Activated CD4-positive, alpha-beta memory T cell treated with anti-CD3 and anti-CD28 coated beads, Interleukin-2, amount 10 ng/mL, durations not matched to agents 7 days and 5 days (primary cell): ENCODE measurements at places on chromosomes 1 and 21. TPM values are rescaled to one million over a fixed set of nuclear protein-coding genes. Genes with fewer than 3 reads are reported as not detected.
A peak's percentile ranks its signal among the peaks of the same experiment; 100 is the strongest.

DNA sequence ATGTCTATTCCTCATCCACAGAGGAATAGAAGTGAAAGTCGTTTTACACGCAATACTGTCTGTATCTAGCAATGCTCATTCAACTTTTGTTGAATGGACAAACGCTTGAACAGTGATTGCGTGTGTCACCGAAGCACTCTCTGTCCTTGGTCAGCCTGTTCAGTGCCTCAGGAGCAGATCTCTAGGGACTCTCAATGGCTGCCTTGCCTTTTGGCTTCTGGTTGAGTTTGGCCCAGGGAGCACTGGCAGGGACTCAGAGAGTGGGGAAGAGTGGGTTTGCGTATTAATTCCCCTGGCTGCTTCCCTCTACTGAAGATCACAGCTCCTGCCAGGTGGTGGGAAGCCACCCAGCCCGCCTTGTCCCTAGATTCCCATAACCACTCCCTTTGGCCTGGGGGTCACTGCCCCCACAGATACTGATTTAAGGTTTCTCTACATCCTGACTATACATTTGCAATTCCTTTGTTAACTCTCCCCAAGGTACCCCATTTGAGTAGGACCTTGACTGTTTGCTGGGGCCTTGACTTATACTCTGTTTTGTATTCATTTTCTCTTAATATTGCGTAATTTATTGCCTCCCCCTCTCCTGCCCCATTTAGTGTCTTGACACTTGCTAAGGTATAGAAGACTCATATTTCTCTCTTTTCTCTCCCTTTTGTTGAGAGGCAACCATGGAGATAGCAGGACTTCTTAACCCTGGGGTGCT lies 61.7 kb upstream of the USP24 start:
- H3K4me1 ChIP-seq = peaks cover 21% of the 10 kb centered on the region
- H3K36me3 ChIP-seq = no peaks in the 10 kb centered on the region
- no peak overlapping the region for H3K4me3 ChIP-seq
- DNase-seq = no peak

GRCh38 chr21:32819694-32820093 lies 48.1 kb upstream of the PAXBP1 start:
- no peak overlapping the region for H3K27ac ChIP-seq
- H3K4me1 ChIP-seq = no peaks in the 10 kb centered on the region
- H3K27me3 ChIP-seq = no peaks in the 10 kb centered on the region
- DNase-seq = no peak

- H3K4me1 ChIP-seq = peaks cover 72% of the 10 kb centered on the region
- H3K27ac ChIP-seq = peak overlapping the region; percentile 68
- no peak overlapping the region for H3K4me3 ChIP-seq
- DNase-seq = no peak
- H3K27me3 ChIP-seq = no peaks in the 10 kb centered on the region
Observed at GRCh38 chr1:109822749-109823542, 59.2 kb upstream of the EPS8L3 start.

DNA sequence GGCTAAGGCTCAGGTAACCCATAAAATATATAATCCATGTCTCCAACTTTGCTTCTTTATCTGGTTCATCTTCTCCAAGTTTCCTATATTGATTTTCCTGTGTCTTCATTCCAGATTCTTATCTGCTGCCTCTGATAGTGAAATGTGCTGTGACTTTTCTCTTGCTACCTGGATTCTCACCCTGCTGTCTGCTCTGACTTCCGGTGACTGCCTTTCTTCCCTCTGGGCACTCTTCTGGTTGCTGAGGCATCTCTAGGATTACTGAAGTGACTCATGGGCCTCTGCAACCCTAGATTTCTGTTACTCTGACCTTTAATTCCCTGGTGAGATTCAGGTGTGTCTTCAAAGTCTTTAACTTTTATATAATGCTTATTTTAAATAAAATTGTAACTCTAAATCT lies 46.9 kb downstream of the GIPC2 start:
- H3K4me1 ChIP-seq = no peaks in the 10 kb centered on the region
- peaks cover 8% of the 10 kb centered on the region for H3K27me3 ChIP-seq
- no peak for DNase-seq
- H3K36me3 ChIP-seq = no peaks in the 10 kb centered on the region

DNA sequence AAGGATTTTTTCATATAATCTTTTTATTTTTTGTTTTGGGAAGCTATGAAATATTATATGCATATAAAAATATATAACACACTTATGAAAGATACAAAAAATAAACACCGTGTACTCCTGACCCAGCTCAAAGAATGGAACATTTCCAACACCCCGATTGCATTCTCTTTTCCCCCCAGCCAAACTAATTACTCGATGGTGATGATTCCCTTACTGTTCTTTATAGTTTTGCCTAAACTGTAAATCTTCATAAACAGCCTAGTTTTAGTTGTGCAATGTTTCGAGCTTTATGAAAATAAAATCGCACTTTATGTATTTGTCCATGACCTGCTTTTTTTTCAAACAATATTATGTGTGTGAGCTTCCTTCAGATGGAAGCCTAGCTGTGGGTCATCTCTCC lies 352.0 kb upstream of the KAZN start:
- no peaks in the 10 kb centered on the region for H3K27me3 ChIP-seq
- no peak overlapping the region for H3K27ac ChIP-seq
- H3K4me1 ChIP-seq = no peaks in the 10 kb centered on the region
- no peak for DNase-seq

DNA sequence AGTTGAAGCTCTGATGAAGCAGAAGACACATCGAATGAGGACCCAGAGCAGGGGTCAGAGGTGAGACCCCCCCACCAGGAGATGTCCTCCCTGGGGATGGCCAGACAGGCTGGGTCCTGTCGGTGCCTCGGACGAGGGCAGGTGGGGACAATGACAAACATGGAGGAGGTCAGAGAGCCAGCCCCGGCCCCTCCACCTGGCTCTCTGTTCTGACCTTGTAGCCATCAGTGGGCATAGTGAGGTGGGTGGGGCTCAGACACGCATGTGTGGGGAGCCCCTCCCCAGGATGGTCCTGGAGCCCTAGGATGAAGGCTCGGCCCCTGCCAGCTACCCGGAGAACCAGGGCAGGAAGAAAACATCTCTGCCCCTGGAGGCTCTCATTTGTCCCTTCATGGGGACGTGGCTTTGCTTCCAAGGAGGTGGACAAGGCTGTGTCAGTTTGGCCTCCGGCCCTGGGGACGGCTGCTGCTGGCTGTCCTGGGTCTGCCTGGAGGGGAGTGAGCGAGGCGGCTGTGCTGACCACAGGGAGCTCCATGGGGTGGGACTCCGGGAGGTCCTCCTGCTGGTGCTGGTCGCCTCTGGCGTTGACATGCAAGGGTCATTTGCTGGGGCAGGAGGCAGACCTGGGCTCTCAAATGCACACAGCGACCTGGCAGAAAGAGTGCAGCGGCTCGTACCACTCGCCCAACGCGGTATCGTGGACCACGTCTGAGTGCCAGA lies 2.6 kb downstream of the KRTAP10-6 start:
- H3K36me3 ChIP-seq = no peaks in the 10 kb centered on the region
- H3K27me3 ChIP-seq = peaks cover 33% of the 10 kb centered on the region
- no peak overlapping the region for H3K27ac ChIP-seq
- no peak for DNase-seq
- no peak overlapping the region for H3K4me3 ChIP-seq
- peaks cover 2% of the 10 kb centered on the region for H3K4me1 ChIP-seq

DNA sequence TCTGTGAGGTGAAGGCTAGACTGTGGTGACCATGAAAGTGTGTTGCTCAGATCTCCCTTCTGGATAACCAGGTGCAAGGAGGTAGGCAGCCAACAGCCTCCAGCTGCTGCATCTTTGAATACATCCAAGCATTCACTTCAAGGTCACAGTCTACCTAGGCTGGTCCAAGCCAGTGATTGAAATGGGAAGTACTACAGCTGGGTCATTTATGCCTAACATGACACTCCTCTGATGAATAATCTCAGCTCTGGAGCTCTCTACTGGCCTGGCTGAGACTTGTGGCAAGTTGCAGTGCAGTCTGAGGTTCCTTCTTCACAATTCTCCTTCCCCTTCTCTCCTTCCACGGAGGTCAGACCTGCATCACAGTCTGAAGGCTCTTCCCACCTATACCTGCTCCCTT lies 35.0 kb upstream of the ARHGAP29 start:
- peaks cover 8% of the 10 kb centered on the region for H3K27me3 ChIP-seq
- H3K4me1 ChIP-seq = no peaks in the 10 kb centered on the region
- no peak overlapping the region for H3K27ac ChIP-seq
- no peak for DNase-seq
- no peaks in the 10 kb centered on the region for H3K36me3 ChIP-seq

DNA sequence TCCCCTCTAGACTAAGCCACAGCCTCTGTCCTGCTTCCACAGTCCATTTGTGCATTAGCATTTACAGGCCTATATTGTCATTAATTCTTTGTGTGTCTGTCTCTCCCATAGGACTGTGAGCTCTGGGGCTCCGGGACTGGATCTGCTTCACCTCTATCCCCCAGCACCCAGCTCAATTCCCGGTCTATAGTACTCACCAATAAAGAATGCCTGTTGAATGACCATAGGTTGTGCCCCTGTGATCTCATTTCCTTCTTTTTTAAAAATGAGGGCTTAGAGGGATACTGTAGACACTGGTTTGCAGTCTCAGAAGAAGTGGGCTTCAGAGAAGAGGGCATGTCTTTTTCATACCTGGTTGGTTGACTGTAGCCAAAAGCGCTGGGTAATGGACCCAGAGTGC lies 8.8 kb upstream of the POU3F1 start:
- DNase-seq = no peak
- peaks cover 11% of the 10 kb centered on the region for H3K27me3 ChIP-seq
- no peaks in the 10 kb centered on the region for H3K36me3 ChIP-seq
- H3K4me3 ChIP-seq = no peak overlapping the region
- H3K4me1 ChIP-seq = peaks cover 4% of the 10 kb centered on the region
- no peak overlapping the region for H3K27ac ChIP-seq

DNA sequence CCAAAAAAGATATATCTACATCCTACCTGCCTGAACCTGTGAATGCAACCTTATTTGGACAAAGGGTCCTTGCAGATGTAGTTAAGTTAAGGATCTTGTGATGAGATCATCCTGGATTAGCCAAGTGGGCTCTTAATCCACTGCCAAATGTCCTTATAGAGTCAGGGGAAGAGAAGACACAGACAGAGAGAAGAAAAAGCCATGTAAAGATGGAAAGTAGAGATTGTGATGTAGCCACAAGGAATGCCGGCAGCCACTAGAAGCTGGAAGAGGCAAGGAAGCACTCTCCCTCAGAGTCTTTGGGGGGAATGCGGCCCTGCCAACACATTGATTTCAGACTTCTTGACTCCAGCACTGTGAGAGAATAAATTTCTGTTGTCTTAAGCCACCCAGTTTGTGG lies 16.2 kb downstream of the HSD11B1 start:
- no peak overlapping the region for H3K27ac ChIP-seq
- H3K36me3 ChIP-seq = peaks cover 5% of the 10 kb centered on the region
- DNase-seq = no peak
- H3K27me3 ChIP-seq = no peaks in the 10 kb centered on the region

SMCP gene
- total RNA-seq = not detected

CAPN8 gene
- 0.13 TPM for total RNA-seq
